ENCODE measurements at places on chromosomes 2 and 18.

- DNase-seq: no peak
These were observed 140.3 kb upstream of the SLC8A1 start for GRCh38 chr2:40592218-40592617.

- peak; percentile 75 for DNase-seq
These were observed 106.1 kb downstream of the ETAA1 start for GRCh38 chr2:67503066-67503795.

GRCh38 chr2:34529965-34530364, 930.9 kb upstream of the FAM98A start:
- no peak for DNase-seq

- DNase-seq: no peak
These were observed at the start of gene ASIC4 for GRCh38 chr2:219514196-219514761. Gene ASIC4 (plus strand): TSS chr2:219514482. CDS start chr2:219514725, 243 bp downstream.

DNA sequence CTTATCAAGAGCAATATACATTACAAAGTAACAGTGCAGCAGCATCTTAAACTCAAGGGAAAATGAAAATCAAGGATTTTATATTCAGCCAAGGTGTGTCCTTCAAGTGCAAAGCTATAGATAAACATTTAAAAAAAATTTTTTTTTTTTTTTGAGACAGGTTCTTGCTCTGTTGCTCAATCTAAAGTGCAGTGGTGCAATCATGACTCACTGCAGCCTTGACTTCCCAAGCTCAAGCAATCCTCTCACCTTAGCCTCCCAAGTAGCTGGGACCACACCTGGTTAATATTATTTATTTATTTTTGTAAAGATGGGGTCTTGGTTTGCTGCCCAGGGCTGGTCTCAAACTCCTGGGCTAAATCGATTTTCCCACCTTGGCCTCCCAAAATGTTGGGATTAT, 9.0 kb downstream of the CDKL4 start:
- no peak for DNase-seq

DNA sequence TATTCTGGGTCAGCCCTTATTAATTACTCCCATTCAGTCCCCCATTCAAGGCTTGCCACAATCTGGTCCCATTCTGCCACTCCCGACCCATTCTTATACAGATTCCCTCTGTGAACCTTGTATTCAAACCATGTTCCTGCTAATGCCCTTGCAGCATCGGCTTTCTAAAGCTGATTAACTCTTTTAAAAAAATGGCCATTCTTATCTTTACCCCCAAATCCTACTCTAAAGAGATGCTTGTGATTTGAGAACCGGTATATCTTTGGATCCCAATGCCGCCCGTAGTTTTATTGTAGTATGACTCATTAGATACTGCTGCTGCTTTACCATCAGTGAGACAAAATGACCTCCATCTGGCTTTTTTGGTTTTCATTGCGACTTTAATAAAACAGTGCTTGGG, 72.2 kb downstream of the XRCC5 start:
- DNase-seq: no peak

DNA sequence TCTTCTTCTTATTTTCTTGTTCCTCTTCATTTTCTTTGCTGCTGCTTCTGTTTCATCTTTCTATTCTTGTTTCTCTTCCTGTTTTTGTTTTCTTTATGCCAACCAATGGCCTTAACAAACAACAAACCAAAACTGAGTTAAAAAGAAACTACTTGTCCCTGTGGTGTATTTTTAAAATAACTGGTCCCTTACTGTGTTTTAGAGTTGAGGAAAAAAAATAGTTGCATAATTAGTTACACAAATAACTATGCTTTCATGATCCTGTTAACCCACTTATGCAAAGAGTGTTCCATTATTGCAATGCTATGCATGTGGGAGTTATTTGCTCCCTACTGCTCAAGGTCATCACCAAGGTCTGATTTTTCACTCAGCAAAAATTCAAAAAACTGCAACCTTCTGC, 39.5 kb upstream of the IMP4 start:
- DNase-seq: no peak

- no peak for DNase-seq
These were observed 61.1 kb downstream of the FMNL2 start for GRCh38 chr2:152396051-152396511.

DNA sequence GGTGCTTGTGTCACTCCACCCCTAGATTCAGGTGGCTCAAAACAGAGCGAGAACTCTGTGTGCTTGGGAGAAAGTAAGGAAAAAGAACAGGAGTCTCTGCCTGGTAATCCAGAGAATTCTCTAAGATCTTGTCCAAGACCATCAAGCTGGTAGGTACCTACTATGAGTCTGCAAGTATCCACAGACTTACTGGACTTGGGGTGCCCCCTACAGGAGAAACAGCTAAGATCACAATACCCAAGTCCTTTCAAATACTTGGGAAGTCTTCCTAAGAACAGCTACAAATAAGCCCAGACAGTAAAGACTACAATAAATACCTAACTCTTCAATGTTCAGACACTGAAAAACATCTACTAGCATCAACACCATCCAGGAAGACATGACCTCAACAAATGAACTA, 1143.6 kb upstream of the ACVR2A start:
- DNase-seq: no peak

DNA sequence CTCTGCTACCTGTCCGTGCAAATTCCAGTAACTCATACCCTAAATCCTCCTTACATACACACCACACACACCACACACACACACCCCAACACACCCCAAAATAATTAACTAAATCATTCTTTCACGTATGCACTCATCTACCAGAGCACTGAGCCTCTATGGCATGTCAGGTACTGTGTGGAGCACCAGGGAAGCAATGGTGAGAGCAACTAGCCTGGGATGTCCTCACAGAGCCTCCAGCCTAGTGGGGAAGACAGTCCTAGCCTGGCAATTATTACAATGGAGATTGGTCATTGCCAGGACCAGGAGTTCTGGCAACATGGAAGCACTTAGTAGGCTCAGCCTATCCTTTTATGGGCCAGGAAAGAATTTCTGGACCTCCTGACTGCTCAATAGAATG, 72.7 kb upstream of the LCLAT1 start:
- DNase-seq: no peak

- peak; percentile 38 for DNase-seq
These were observed 16.6 kb downstream of the TSPYL6 start for GRCh38 chr2:54239427-54239826.

- no peak for DNase-seq
These were observed 185.4 kb upstream of the SKOR2 start for GRCh38 chr18:47436871-47437270.

GRCh38 chr2:70103531-70104061, 16.3 kb downstream of the PCBP1 start:
- no peak for DNase-seq

GRCh38 chr2:217186152-217186551, 326.3 kb upstream of the TNP1 start:
- DNase-seq: no peak
